ENCODE measurements at places on chromosomes 3 and 15.

- DNase-seq: no peak
Measured at GRCh38 chr15:71768184-71768583, 42.2 kb upstream of the NR2E3 start.

GRCh38 chr3:64815195-64815631, 127.4 kb upstream of the ADAMTS9 start:
- DNase-seq: no peak

GRCh38 chr15:58852347-58852746, 81.1 kb downstream of the SLTM start:
- DNase-seq: no peak

GRCh38 chr3:96700322-96701315, 113.8 kb upstream of the EPHA6 start:
- no peak for DNase-seq

DNA sequence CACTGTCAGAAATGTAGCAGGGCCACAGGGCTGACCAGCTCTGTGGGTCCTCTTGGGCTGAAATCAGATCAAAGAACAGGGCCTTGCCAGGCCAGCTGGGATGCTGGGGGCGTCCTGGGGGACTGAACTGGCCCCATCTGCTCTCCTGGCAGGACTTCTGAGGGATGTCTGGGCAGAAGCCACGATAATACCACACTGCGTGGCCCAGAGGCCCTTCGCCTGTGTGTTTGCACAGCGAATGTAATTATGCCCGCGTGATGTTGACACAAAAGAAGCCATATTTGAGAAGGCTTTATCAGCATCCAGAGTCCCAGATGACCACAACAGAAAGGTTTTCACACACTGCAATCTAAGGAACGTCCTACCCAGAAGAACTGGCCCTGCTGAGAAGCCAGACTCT, 174.0 kb downstream of the RAB11A start:
- no peak for DNase-seq

- no peak for DNase-seq
Measured at GRCh38 chr15:75775296-75776064, 62.8 kb upstream of the CSPG4 start.

All from hippocampal formation (tissue), 2 donors.